Activated T-cell treated with anti-CD3 and anti-CD28 coated beads for 4 hours (primary cell): ENCODE measurements at places on chromosomes 4 and X.

GRCh38 chr4:69073375-69073774 lies 22.9 kb upstream of the UGT2B7 start:
- DNase-seq, result no peak

DNA sequence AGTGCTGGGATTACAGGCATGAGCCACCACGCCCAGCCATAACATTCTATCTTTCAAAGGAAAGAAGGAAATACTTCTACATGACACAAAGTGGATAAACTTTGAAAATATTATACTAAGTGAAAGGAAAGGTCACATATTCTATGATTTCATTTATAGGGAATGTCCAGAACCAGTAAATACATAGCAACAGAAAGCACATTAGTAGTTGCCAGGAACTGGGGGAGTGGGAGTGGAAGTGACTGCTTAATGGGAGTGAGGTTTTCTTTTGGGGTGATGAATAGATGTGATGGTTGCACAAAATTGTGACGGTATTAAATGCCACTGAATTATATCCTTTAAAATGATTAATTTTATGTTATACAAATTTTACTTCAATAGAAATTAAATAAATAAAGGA lies 95.7 kb upstream of the IL15 start:
- no peak for DNase-seq

- DNase-seq, result no peak
These were observed 1.1 kb upstream of the DUSP21 start for GRCh38 chrX:44842550-44843317.

GRCh38 chr4:173380987-173381386 lies 10.2 kb downstream of the SAP30 start:
- DNase-seq, result no peak

- no peak for DNase-seq
These were observed 46.1 kb downstream of the GRK4 start for GRCh38 chr4:3009422-3009821.

GRCh38 chr4:166972071-166972470 lies 262.2 kb downstream of the SPOCK3 start:
- DNase-seq, result no peak

DNA sequence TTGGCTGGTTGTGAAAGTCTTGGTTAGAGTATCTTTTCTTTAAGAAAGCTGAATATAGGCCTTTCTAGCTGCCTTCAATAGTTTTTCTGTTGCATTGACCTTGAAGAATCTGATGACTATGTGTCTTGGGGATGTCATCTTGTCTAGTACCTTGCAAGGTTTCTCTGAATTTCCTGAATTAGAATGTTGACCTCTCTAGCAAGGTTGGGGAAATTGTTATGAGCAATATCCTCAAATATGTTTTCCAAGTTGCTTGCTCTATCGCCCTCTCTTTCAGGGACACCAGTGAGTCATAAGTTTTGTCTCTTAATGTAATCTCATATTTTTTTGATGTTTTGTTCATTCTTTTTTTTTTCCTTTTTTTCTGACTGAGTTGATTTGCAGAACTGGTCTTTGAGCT lies 194.7 kb downstream of the RAB28 start:
- no peak for DNase-seq

GRCh38 chrX:49856819-49857218 lies 22.5 kb upstream of the USP27X start:
- no peak for DNase-seq

DNA sequence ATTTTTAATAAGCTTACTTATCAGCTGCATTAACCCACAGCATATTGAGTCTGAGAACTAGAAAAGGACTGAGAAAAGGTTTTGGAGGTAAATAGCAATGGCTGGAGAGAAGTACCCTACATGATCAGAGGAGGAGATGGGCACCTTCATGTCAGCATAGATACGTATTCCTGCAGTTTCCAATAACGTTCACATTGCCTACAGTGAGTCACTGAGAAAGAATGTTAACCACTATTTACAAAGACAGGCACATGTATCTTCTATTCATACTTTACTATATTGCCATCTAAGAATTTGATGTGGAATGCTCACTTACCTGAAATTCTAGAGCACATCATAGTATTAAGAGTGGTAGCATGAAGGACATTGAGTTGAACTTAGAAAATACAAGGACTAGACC lies 92.5 kb downstream of the TLL1 start:
- no peak for DNase-seq

- no peak for DNase-seq
These were observed 11.9 kb downstream of the EDNRA start for GRCh38 chr4:147492761-147493160.

DNA sequence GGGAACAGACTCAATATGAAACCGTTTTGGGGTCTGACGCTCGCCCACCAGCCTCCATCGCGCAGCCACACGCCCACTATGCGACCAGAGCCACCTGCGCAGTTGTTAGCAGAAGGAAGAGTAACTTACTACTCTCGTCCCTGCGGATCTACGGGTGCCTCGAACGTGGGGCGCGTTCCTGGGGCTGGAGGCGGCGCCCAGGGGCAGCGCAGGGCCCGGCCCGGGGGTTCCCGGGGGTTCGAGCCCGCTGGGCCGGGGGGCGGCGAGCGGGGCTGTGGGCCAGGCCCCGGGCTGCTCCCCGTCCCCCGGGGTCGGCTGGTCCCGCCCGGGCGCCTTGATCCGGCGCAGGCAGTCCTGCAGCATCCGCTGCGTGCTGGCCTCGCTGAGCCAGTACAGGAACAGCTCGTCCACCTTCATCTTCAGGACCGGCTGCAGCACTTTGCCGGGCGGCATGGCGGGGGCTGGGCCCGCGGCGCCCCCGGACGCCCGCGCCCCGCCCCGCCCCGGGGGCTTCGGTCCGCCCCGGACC lies 404 bp downstream of the PPP2R3B start:
- DNase-seq, result peak; percentile 25

- no peak for DNase-seq
These were observed 53.0 kb downstream of the ZFX start for GRCh38 chrX:24202465-24203031.

- no peak for DNase-seq
These were observed 139.9 kb downstream of the CHIC2 start for GRCh38 chr4:53924333-53925049.

DNA sequence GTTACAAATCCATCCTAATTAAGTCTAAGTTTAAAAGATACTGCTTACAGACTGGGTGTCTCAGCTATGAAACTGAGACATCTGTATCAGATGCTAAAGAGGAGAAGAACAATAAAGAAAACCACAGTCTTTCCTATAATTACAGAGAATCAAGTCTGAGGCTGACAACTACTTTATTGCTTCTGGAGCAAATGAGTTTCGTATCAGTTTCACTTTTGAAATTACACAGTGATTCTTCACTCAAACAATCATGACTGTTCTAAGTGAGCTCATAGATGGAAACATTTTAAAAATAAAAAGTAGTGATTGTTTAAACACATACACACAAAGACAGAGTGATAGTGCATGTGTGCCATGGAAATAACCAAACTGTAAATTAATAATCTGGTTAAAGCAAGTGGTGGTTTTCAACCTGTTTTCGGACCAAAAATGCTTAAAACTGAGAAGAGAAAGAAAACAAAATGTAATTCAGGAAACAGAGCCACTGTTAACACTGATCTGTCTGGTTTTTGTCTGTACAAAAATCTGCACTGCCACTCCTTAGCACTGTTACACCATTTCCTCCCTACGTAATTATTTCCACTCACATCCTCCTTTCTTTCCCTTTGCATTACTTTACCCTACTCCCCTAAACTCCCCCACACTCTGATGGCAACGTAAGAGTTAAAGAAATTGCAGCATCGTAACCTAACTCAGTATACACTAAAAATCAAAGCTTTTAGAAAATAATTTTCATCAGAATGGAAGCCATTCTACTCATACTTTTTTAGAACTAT lies 12.5 kb downstream of the RFC1 start:
- peak; percentile 16 for DNase-seq

- no peak for DNase-seq
These were observed 14.5 kb downstream of the DOCK11 start for GRCh38 chrX:118510111-118510510.

DNA sequence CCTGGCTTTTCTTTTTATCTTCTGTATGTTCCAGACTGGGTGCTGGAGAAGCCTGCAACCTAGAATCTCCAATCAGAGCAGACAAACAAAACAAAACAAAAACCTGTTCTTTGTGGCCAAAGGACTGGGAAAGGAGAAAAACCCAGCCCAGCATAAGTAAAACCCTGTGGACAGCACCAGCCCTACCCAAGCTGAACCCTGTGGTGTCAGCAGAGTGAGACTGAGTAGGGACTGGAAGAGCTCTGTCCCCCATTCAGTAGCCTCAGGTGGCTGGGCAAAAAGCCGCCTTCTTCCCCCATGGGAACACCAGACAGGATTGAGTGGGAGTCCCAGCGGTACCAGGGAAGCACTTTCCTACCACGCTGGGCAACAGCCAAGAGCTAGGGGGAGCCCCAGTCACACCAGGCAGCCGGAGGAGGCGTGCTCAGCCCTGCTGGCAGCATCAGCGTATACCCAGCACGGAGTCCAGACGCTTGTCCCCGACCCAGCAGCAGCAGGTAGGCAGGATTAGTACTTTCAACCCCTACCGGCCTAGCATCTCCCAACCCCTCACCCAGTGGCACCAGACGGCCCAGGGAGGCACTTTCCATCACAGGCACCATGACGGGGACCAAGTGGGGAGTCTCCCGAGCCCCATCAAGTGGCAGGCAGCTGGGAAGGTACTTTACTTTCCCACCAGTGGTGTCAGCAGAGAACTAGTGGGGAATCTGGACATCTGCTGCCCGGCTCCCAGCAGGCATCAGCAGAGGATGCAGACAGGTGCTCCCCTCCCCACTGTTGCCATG lies 8.6 kb upstream of the JADE3 start:
- peak; percentile 17 for DNase-seq

GRCh38 chr4:104905065-104905464 lies 241.6 kb upstream of the TET2 start:
- DNase-seq, result no peak

- no peak for DNase-seq
These were observed 25.3 kb downstream of the FAM241A start for GRCh38 chr4:112170451-112170993.

GRCh38 chr4:13542577-13543031 lies 1.7 kb downstream of the NKX3-2 start:
- DNase-seq, result no peak

DNA sequence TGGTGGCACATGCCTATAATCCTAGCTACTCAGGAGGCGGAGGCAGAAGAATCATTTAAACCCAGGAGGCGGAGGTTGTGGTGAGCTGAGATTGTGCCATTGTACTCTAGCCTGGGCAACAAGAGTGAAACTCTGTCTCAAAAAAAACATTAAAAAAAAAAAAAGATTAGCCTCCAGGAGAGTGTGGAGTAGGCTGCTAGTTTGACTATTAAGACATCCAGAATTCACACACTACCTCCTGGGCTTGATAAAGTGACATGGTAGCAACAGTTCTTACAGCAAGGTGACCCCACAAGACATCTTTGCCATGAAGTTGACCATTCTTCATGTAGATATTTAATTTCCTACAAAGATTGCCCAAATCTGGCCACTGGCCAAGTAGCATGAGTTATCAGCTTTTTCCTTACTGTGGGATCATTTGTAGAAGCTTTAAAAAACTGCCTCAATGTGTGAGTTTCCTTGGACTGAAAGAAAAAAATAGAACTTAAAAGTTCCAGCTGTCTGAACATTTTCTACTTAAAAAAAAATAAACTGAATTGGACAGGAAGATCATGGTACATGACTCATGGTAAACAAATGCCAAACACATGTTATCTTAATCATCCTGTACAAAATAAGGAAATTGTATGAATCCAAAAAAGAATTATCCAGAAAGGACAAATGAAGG lies 35.3 kb upstream of the SPRY1 start:
- DNase-seq, result no peak

- DNase-seq, result no peak
These were observed 47.5 kb downstream of the ZGRF1 start for GRCh38 chr4:112589206-112589605.

GRCh38 chr4:54104907-54105306 lies 4.9 kb downstream of the GSX2 start:
- DNase-seq, result no peak

GRCh38 chrX:5290635-5291034 lies 938.0 kb downstream of the NLGN4X start:
- DNase-seq, result no peak

DNA sequence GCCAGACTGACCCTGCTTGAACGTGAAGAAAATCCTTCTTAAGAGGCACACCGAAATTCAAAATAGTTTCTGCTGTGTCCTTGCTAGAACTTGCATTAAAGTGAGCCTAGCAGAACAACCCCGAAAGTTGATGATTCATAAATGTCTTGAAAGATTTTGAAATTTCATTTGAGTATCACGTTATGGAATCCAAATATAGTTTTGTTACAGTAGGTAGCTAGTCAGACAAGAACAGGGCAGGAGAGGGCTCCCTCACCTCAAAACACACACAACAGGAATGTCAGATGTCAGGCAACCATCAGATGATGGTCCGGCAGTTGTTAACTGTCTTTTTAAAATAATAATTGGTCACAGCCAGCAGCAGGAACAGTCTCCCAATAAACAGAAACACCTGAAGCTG lies 259.6 kb upstream of the GNPDA2 start:
- DNase-seq, result no peak

GRCh38 chr4:170004651-170005295 lies 21.4 kb downstream of the MFAP3L start:
- DNase-seq, result no peak

- peak; percentile 40 for DNase-seq
These were observed at the start of gene INPP4B for GRCh38 chr4:142846108-142846728. TSS of gene INPP4B (minus strand) at chr4:142846301.

GRCh38 chr4:8493484-8493883 lies 52.9 kb downstream of the TRMT44 start:
- DNase-seq, result no peak

DNA sequence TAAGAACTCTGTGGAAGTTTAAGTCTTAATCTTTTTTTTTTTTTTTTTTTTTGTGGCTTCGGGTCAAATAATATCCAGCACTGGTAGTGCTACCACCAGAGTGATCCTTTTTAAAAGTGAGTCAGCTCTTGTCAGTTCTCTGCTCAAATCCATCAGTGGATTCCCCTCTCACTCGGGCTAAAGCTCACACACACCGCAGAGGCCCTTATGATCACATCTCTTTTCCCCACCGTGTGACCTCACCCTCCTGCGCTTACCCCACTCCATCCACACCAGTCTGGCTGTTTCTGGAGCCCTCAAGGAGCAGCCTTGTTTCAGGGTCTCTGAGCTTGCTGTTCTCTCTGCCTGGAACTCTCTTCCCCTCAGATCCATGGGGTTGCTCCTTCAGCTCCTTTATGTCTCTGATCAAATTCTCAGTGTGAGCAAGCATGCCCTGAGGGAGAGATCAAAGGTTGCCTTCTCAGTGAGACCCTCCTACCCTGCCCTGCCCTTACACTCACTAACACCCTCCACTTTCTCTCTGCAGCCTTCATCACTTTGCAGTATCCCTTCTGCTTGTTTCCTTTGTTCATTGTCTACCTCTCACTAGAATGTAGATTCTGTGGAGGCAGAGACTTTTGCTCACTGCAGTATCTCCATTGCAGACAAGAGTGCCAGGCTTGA lies 19.8 kb upstream of the BEND4 start:
- DNase-seq, result no peak

- no peak for DNase-seq
These were observed 28.7 kb downstream of the DOK7 start for GRCh38 chr4:3491681-3492405.

DNA sequence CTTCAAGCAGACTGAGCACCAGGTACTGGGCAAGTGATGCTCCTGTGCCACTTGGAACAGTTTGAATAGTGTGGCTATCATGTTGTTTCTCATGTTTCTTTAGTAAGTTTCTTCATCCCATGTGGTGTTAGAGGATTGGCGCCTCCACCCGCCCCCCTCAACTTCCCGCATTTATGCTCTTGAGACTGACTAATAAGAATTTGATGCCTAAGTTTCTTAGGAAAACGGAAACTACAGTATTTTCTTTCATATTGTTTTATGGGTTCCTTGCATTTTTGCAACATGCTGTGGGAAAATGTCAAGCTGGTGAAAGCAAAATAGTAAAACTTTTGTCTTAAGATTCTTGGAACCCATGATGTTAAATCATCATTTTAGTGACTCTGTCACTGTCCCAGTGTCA lies 101.2 kb upstream of the SLC4A4 start:
- no peak for DNase-seq
